ENCODE measurements at places on chromosomes 5 and 9.

DNA sequence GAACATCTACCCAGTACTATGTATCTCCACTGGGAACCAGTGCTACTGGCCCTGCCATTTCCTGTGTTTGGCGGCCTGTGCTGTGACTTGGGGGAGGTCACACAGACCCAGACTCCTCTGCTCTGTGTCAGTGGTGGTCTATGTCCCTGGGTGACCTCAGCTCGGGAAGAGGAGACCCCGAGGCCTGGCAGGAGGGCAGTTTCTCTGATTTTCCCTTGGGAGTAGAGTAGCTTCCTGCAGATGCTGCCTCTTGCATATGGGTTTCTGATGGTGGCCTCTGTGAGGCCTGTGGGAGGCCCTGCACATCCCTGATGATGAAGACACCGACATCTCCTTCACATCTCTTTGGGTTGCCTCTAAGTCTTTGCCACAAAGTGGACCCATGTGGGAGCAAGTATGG, 13.0 kb upstream of the SMIM32 start:
- DNase-seq: no peak

GRCh38 chr5:54753034-54753433, 232.4 kb downstream of the ESM1 start:
- peak; percentile 84 for DNase-seq

DNA sequence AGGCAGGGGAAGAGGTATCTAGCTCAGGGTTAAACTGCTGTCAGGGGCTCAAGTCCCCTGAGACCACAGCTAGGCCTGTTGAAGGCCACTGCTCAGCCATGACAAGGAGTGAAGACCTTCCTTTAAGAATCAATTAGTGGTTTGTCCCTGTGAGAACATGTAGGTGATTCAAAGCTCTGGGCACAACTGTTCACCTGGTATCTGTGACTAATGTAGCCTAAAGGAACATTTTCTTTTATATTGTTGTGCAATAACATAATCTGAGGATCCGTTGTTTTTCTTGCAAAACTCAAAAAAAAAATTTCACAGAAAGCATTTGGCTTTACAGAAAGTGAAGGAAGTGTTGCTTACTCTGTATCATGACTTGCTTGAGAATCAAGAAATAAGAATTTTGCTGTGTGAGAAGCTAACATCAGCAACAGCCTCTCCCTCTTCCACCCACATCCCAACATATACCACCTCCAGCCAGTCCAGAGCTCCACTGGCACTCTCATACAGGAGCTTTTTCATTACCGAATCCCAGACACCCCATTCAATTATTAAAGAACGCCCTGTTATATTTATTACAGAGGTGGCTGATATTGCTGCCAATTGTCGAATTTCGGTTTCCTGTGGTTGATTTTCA, 807.0 kb downstream of the TLE4 start:
- no peak for DNase-seq

DNA sequence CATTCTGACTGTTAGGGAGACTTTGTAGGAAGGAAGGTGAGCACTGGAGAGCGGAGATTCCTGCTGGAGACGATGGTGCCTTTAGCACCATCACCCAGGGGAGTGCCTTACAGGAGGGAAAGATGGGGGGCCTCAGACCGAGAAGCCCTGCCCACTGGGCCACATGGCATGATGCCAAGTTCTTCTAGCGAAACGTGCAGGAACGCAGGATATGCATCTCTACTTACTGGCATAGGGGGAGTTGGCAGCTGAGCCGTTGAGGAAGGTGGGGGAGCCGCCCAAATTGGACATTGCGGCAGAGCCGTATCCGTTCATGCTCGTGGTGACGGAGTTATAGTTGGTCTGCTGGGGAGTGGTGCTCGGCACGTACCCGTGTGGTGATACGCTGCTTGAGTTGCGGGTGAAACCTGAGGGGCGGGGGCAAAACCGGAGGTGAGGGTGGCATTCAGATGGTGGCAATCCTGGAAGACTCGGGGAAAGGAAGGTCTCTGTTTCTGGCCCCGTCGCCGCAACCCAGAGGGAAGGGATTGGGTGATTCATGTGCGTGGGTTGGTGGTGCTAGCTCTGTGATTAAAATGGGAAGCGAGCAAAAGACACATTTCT, 387.7 kb downstream of the EBF1 start:
- no peak for DNase-seq

All from RPMI8226 (cell line).